Upper lobe of right lung (tissue), 1 donor: ENCODE measurements at places on chromosomes 12 and 14. TPM values are rescaled to one million over a fixed set of nuclear protein-coding genes. Genes with fewer than 3 reads are reported as not detected.

GRCh38 chr12:53695152-53696145 lies 19.6 kb upstream of the ATP5MC2 start:
- peaks cover 19% of the 10 kb centered on the region for H3K4me1 ChIP-seq
- H3K4me3 ChIP-seq = peak overlapping the region; percentile 5
- H3K27ac ChIP-seq = no peak overlapping the region
- peak; percentile 69 for DNase-seq

DNA sequence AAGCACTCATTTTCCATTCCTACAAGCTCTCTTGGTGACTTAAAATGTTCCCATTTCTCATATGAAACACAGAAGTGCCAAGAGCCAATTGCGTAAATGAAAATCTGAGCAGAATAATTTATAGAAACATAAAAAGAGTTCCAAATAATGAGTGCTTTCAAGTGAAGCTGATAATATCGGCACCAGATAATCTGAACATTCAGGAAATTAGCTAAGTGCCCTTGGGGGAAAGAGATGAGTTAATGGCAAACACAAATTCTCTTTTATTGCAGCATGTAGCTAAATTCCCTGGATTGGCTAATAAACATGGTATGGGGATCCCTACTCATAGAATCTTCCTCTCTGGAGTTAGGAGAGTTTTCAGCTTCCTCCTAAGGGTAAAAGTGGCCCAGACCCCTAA lies 46.7 kb downstream of the DAD1 start:
- DNase-seq = no peak
- H3K27me3 ChIP-seq = no peaks in the 10 kb centered on the region
- H3K4me3 ChIP-seq = no peak overlapping the region
- peaks cover 9% of the 10 kb centered on the region for H3K4me1 ChIP-seq

GRCh38 chr14:20696764-20697163 lies 8.2 kb downstream of the ANG start:
- no peak overlapping the region for H3K27ac ChIP-seq
- no peak overlapping the region for H3K4me3 ChIP-seq
- no peaks in the 10 kb centered on the region for H3K4me1 ChIP-seq
- no peak for DNase-seq
- H3K27me3 ChIP-seq = no peaks in the 10 kb centered on the region

- H3K4me3 ChIP-seq = no peak overlapping the region
- no peaks in the 10 kb centered on the region for H3K4me1 ChIP-seq
- H3K27ac ChIP-seq = no peak overlapping the region
- no peaks in the 10 kb centered on the region for H3K36me3 ChIP-seq
- no peaks in the 10 kb centered on the region for H3K27me3 ChIP-seq
Measured at GRCh38 chr12:107593713-107594381, 91.8 kb upstream of the PWP1 start.

DNA sequence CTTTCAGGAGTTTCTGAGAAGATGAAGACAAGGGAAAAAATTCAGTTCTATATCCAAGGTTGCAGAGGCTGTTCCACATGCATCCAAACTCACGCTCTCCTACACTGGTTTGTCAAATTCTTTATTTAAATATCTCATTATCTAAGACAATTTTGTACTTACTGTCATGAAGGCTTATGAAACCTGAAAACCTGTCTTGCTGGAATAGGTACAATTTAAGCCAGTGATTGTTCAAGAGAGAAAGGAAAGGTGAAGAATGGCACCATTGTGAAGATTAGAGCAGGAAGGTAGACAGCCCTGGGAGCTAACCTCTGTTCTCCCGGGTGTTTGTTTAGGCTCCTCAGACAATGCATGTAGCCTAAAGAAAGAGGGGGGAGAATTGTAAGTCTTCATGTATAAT lies 315.1 kb upstream of the PRKD1 start:
- no peaks in the 10 kb centered on the region for H3K4me1 ChIP-seq
- no peaks in the 10 kb centered on the region for H3K36me3 ChIP-seq
- H3K27ac ChIP-seq = no peak overlapping the region
- no peak for DNase-seq
- H3K27me3 ChIP-seq = no peaks in the 10 kb centered on the region

GRCh38 chr12:131795690-131796410 lies 32.3 kb upstream of the MMP17 start:
- no peak overlapping the region for H3K27ac ChIP-seq
- H3K4me3 ChIP-seq = no peak overlapping the region
- peaks cover 56% of the 10 kb centered on the region for H3K36me3 ChIP-seq

- H3K27ac ChIP-seq = no peak overlapping the region
- DNase-seq = no peak
- no peak overlapping the region for H3K4me3 ChIP-seq
- H3K36me3 ChIP-seq = no peaks in the 10 kb centered on the region
- H3K27me3 ChIP-seq = peaks cover 3% of the 10 kb centered on the region
Measured at GRCh38 chr14:74951443-74952179, 3.8 kb downstream of the PGF start.

- peaks cover 27% of the 10 kb centered on the region for H3K27me3 ChIP-seq
- H3K36me3 ChIP-seq = peaks cover 45% of the 10 kb centered on the region
- peaks cover 18% of the 10 kb centered on the region for H3K4me1 ChIP-seq
- DNase-seq = no peak
- H3K4me3 ChIP-seq = no peak overlapping the region
- no peak overlapping the region for H3K27ac ChIP-seq
Measured at GRCh38 chr12:57211791-57212700, 4.5 kb upstream of the NXPH4 start.

- no peaks in the 10 kb centered on the region for H3K36me3 ChIP-seq
- H3K4me3 ChIP-seq = no peak overlapping the region
- no peak for DNase-seq
- no peaks in the 10 kb centered on the region for H3K27me3 ChIP-seq
- H3K27ac ChIP-seq = no peak overlapping the region
Measured at GRCh38 chr12:100026241-100026640, 41.5 kb upstream of the ANKS1B start.

GRCh38 chr12:123384318-123384993 lies 524 bp downstream of the KMT5A start:
- H3K36me3 ChIP-seq = no peaks in the 10 kb centered on the region
- H3K27ac ChIP-seq = peak overlapping the region; percentile 66
- H3K4me1 ChIP-seq = peaks cover 25% of the 10 kb centered on the region
- DNase-seq = no peak
- no peaks in the 10 kb centered on the region for H3K27me3 ChIP-seq

DNA sequence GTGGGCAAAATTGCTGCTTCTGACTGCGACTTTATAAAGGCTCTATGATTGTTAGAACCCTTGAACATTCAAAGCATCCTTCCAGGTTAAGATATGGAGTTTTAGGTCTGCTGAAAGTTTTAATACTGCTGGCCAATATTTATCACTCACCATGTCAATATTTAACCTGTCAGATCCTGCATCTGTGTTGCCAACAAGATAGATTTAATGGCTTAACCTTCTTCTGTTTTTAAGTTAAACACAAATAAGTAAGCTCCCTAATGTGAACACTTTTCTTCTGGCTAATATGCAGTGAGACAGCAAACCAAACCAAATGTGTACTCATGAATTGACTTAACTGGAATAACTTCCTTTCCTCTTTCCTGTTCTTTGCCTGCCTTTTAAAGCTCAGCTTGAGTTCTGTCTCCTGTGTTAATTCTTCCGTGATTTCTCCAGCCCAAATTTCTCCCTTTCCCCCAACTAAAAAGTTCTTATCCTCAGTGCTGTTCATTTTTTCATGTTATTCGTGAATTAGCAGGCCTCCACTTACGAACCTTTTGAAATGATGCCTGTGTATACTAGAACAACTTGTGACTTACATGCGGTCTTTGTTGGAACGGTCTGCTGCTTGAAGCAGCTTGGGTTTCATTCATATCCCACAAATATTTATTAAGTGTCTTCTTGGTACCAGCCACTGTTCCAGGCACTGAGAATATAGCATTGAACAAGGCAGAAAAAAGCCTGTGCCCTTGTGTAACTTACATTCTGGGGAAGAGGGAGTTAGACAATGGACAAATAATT lies 9.1 kb downstream of the FBXW8 start:
- H3K27ac ChIP-seq = peak overlapping the region; percentile 37
- H3K4me3 ChIP-seq = no peak overlapping the region
- H3K36me3 ChIP-seq = no peaks in the 10 kb centered on the region
- H3K4me1 ChIP-seq = peaks cover 10% of the 10 kb centered on the region

GRCh38 chr14:68652433-68652690 lies 140.5 kb downstream of the ZFP36L1 start:
- H3K27me3 ChIP-seq = no peaks in the 10 kb centered on the region
- DNase-seq = no peak
- H3K4me1 ChIP-seq = peaks cover 6% of the 10 kb centered on the region
- H3K36me3 ChIP-seq = no peaks in the 10 kb centered on the region
- no peak overlapping the region for H3K4me3 ChIP-seq

Gene LRCOL1
- total RNA-seq = 1.8 TPM

Gene VRTN
- not detected for total RNA-seq

Gene DBX2
- total RNA-seq = not detected

Gene ACVR1B
- 33.5 TPM for total RNA-seq

Gene SLCO1A2
- total RNA-seq = 9.2 TPM
